BE2C (cell line): ENCODE measurements at places on chromosomes 3 and 15.

- DNase-seq, result no peak
Observed at GRCh38 chr15:67462875-67463274, 58.1 kb upstream of the C15orf61 start.

DNA sequence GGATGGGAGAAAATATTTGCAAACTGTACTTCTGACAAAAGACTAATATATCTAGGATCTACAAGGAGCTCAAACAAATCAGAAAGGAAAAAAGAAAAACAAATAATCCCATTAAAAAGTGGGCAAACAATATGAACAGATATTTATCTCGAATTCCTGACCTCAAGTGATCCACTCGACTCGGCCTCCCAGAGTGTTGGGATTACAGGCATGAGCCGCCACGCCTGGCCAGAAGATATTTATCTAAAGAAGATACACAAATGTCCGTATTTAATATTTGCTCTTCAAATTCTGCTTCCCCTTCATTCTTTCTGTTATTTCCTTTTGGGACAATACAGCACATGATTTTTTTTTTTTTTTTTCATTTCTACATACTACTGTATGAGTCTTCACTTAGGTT is 151.7 kb upstream of the GRM7 start:
- DNase-seq, result no peak

DNA sequence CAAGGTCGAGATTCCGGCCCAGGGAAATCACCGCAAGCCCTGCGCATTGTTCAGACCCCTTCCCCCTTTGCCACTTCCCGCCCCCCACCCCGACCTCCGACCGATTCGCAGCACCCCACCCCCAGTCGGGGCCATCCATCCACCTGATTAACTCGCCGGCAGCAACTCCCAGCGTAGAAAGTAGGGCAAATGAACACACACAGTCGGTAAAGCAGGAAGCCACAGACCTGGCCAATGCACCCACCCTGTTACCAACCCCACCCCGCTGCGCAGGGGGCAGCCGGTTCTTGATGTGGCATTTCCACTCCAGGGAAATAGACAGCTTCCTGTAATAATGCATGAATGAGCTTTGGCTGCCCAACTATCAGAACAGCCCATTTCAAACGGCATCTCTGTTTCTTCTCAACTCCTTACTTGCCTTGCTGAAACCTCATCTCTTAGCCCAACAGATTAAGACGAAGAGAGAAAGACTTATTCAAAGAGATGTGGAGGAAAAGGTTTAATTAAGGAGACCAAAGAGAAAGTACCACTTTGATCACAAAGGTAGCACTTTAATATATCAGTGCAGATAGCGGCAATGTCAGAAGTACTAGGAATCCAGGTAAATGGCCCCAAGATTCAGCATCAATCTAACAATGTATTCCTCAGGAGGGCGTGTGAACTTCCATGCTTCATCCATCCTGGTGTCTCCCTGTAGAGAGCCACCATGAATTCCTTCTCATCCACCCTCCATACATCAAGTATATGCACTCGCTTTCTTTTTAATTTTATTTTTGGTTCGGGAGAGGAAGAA is 1.9 kb downstream of the TNIK start:
- no peak for DNase-seq

- DNase-seq, result peak; percentile 68
Observed at GRCh38 chr15:62887113-62887570, 155.4 kb upstream of the TPM1 start.

DNA sequence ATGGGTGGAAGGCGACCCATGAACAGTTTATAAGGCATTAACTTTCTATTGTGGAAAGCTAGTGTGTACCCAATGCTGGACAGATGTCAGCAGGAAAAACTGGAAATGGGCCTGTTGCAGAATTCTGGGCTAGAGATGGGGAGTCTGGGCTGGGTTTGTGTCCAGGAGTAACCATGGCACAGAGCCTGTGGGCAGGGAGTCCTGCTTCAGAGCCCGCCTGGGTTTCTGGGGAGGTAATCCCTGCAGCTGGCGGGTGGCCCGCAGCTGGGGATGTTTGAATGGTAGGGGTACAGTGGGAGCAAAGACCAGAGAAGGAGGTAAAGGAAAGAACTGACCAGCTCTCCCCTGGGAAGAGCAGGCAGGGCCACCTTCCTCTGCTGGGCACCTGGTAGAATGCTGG is 25.7 kb downstream of the ACAA1 start:
- no peak for DNase-seq

DNA sequence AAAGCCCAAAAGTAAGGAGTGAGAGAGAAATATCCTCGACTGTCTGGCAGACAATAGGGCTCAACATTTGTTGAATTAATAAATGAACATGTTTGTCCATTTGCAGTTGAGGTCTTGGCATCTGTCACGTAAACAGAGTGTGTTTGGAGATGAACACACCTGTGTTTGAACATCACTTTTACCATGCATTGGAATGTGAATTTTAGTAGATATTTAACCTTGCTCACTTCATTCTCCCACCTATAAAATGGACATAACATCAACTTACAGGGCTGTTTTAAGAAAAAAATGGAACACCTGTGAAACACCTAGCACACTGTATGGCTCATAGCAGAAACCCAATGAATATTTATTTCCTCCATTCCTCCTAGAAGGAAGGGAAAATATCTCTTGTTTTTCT is 204.8 kb downstream of the KCNMB2 start:
- no peak for DNase-seq

- DNase-seq, result no peak
Observed at GRCh38 chr3:167559924-167560323, 86.1 kb upstream of the SERPINI2 start.

DNA sequence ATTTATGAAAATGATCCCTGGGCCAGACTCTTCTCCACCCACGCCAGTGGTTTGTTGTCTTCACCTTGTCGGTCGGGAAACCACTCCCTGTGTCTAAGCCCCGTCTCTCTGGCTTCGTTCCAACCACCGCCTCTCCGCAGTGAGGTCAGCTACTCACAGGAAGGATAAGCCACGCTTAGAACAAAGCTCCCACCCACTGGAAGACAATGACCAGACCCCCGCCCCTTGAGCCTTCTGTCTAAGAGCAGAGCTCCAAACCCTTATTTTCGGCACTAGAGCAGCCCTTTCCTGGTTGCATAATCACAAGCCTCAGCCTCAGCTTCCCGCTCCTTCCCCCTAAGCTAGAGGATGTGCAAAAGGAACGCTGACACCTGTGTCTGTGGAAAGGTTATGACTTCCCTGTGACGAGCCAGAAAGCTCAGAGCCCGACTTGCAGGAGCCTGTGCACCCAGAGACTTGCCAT is 114.9 kb upstream of the MEF2A start:
- DNase-seq, result peak; percentile 48

GRCh38 chr3:46096336-46096735 is 69.1 kb upstream of the XCR1 start:
- DNase-seq, result no peak

DNA sequence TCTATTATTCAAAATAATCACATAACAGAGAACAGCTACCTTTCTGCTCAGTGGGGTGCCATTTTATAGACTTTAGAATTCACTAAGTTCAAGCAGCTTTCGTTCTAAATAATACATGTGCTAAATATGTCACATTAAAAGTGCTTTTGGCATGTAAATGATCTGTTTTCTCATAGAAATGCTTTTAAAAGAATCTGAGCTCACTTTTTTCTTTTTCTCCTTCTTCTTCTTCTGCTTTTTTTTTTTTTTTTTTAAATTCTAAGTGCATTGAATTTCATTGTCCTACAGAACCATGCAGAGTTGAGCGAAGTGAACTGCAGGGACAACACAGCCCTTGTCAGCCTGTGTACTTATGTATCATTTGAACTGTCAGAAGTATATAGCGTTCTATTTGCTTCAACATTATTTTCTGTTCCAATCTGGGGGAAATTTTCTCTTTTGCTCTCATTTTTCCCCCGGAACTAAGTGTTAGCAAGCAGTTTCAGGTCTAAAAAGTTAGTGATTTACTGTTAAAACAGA is 193.8 kb upstream of the TMCO5A start:
- no peak for DNase-seq

- DNase-seq, result no peak
Observed at GRCh38 chr15:91919014-91919534, 65.6 kb downstream of the SLCO3A1 start.

DNA sequence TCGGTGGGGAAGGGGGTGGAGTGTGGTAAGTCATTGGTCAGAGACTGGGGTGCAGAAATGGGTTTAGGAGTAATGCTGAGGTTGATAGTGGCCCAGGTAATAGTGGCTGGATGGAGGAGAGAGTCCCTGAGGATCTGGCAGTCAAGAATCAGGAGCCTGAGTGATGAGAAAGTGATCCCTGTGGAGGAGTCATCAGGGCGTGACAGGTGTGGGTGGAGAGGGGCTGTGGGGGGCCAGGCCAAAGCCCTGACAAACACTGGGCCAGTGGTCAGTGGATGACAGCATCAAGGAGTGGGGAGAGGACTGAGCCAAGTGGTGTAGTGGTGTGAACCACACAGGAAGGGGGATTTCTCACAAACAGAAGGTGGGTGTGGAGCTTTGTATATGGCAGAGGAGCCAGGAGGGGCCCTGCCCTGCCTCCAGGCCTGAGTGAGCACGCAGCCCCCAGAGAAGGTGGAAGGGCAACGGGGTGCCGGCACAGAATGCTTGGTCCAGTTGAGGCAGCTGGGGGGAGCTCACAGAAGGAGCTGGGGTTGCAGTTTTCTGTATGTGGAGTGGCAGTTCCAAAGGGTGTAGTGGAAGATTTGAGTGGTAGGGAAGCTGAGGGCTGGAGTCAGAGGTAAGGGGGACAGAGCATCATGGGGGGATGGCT is 77.1 kb downstream of the SPSB4 start:
- no peak for DNase-seq

DNA sequence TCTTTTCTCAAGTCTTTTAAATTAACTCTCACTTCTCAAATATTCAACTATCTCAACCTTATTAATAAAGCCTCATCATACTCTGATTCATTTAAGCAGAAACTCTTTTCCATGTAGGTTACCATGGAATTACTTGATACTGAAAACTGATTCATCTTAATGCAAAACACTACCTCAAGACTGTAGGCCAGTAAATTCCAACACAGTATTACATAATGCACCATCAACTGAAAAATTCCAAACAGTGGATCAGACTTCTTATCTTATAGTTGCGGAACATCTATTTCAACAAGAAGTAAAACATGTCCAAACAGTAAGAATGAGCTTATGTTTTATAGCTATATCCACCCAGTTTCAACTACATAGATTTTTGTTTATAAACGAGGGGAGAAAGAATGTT is 124.5 kb downstream of the PEAK1 start:
- no peak for DNase-seq

DNA sequence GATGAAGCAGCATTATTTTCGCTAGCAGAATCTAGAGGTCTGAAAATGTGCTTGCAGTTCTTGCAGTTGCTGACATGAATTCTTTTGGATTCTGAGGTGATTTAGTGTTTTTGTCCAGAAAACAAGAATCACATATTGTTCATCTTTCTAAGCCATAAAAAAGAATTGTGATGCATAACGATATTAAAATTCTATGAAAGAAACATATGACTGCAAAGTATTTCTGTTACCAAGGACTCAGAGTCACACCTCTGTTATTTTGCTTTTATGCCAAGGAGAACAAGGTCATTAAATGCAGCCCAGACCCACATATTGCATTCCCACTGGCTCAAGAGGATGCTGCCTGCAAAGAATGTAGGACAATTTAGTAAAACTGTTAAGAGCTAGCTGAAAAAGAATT is 299.8 kb upstream of the GPR149 start:
- DNase-seq, result no peak

GRCh38 chr15:36808411-36809160 is 229.2 kb downstream of the CDIN1 start:
- no peak for DNase-seq

DNA sequence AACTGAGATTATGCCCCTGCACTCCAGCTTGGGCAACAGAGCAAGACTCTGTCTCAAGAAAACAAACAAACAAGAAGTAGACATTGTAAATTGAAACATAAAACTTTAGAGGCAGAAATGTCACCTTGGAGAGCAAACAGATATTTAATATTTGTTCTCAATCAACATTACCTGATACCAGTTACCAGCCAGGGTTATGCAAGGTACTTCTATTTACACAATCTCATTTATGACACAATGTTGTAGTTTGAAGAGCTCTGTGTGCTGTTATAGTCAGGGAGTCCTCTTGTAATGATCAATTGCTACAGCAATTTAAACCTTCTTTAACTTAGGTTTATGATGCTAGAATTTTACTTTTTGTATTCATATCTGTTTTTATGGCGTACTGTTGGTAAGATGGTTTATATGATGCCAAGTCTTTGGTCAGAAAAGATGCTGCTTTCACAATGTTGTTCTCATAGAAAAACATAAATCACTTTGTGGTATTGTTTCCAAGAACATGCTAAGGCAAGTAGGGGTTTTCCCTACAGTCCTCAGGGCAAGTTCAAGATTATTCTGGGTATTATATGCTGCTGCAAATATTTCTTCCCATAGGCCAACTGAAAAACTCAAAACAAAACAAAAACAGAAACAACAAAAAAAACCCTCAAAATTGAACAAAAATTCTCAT is 173.5 kb downstream of the TNIK start:
- no peak for DNase-seq

DNA sequence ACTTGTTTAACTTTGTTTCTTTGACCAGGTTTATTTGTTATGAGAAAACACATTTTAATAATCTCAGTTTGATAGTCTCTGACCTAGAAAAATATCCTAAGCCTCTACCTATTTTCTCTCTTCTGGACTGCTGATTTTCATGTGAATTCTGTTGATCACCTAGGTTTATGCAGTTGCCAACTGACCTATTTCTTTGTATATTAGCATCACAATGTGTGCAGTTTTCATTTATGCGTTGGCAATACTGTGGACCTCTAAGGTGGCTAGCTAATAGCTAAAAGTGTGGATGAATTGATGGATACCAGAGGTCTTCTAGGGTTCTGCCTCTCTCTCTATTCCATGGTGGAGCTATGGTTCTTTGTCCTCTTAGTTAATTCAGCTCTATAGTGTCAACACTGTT is 72.1 kb downstream of the LRRC49 start:
- DNase-seq, result no peak

DNA sequence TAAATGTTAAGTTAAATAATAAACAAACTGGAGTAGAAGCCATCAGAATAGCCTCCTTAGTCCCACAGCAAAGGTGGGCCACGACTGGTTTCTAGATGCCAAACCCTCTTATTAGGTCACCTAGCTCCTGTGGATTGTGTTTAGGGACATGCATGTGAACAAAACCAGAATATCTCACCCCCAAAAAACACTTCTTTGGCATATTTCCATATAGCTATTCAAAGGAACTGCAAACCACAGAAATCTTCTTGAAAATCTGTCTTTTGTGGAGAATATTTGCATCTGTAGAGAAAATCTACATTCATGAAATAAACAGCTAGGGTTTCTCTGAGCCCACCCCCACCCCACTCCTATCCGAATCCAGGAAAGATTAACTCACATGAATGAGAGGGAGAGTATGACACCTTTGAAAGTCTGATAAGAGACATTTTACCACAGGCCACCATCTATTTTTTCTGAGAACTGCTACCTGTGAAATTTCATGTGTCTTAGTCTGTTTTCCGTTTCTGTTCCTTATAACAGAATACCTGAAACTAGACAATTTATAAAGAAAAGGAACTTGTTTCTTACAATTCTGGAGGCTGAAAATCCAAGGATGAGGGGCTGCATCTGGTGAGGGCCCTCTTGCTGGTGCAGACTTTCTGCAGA is 159.4 kb downstream of the NEK10 start:
- no peak for DNase-seq
